ENCODE measurements at places on chromosomes 7 and 10.
A peak's percentile ranks its signal among the peaks of the same experiment; 100 is the strongest.

DNA sequence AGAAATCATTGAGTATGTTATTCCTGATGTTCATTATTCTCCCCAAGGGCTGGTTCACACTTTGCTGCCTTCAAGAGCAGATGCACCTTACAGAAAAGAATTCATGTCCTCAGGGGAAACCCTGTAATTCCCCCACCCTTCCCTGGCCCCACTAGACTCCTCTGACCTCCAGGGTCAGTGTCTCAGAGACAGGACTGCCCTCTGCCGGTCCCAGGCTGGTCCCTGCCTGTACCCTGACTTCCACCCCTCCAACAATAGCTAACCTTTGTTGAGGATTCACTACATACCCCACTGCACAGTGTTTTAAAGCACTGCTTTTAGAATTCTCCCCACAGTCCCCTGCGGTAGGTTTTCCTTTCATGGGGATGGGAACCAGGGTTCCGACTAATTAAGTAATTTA lies 4.4 kb upstream of the SEPHS1 start:
- no peak for DNase-seq

- DNase-seq, result no peak
Observed at GRCh38 chr10:96719200-96719599, 1.1 kb downstream of the PIK3AP1 start.

- no peak for DNase-seq
Observed at GRCh38 chr7:5360971-5361370, 62.7 kb downstream of the TNRC18 start.

- DNase-seq, result no peak
Observed at GRCh38 chr7:30787486-30787885, 16.3 kb downstream of the MINDY4 start.

DNA sequence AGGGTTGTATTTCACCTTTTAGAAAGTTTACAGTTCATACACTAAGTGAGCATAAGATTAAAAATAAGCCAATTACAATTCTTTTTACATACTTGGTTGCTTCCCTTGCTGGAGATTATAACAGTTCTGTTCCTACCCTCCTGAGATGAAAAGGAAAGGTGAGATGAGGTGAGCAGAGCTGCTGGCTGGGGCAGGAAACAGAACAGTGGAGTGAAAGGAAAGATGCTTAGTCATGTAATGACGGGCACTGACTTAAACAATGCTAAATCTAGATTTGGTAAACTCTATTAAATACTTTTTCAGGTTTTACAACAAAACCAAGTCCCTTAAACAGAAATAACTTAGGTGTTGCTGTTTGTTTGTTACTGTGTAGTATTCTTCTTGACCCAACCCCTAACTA lies 19.9 kb upstream of the ZEB1 start:
- peak; percentile 3 for DNase-seq

- no peak for DNase-seq
Observed at GRCh38 chr10:24541239-24541753, 182.4 kb downstream of the ARHGAP21 start.

- peak; percentile 59 for DNase-seq
Observed at GRCh38 chr7:158407581-158408317, 179.9 kb downstream of the PTPRN2 start.

DNA sequence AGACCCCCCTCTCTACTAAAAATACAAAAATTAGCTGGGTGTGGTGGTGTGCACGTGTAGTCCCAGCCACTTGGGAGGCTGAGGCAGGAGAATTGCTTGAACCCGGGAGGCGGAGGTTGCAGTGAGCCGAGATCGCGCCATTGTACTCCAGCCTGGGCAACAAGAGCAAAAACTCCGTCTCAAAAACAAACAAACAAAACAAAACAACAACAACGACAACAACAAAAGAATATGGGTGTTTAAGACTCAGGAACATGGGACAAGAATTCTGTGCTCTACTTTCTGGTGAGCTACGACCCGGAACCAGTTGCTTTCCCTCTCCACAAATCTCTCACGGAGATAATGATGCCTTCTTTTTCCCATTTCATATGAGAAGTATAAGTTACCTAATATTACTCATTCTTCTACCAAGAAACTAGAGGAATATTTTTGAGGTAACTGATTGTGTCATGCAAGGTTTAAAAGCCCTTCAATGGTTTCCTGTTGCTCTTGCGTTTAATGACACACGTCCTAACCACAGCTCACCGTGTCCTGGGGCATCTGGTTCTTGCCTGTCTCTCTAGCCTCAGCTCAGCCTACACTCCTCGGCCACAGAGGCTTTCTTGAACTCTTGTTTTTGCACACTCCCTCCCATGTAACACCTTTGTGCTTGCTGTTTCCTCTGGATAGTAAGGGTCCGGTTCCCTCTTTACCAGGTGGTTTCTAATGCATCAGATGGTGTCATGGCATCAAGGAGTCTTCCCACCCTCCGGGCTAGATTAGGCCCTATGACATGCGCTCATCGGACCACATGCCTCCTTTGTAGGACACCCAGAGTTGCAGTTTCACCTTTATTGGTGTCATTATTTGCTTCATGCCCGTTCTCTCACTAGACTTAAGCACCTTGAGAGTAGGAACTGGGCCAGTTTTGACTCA lies 67.5 kb downstream of the PFKFB3 start:
- no peak for DNase-seq
